Smooth muscle cell of trachea (primary cell): ENCODE measurements at places on chromosomes 12 and 14. TPM values are rescaled to one million over a fixed set of nuclear protein-coding genes. Genes with fewer than 3 reads are reported as not detected.

ITGA7 gene
- 55.0 and 68.8 TPM in 2 replicates for total RNA-seq

SLC17A8 gene
- total RNA-seq = not detected in 2 replicates

AQP6 gene
- total RNA-seq = not detected in 2 replicates

GPR68 gene
- 11.6 and 23.2 TPM in 2 replicates for total RNA-seq

KCNC2 gene
- total RNA-seq = not detected in 2 replicates

OTOGL gene
- total RNA-seq = under 0.01 and 0.29 TPM in 2 replicates

LRP1-AS gene
- not detected in 2 replicates for total RNA-seq

LIN7A gene
- 12.4 and 19.7 TPM in 2 replicates for total RNA-seq

PROX2 gene
- total RNA-seq = not detected in 2 replicates

RASAL1 gene
- total RNA-seq = not detected in 2 replicates

NKX2-1 gene
- not detected in 2 replicates for total RNA-seq
